ENCODE measurements at places on chromosomes 7 and 10.

GRCh38 chr7:77549106-77549870 lies 12.2 kb downstream of the PTPN12 start:
- no peak for DNase-seq

GRCh38 chr10:128060341-128061250 lies 65.6 kb downstream of the MKI67 start:
- DNase-seq: no peak

DNA sequence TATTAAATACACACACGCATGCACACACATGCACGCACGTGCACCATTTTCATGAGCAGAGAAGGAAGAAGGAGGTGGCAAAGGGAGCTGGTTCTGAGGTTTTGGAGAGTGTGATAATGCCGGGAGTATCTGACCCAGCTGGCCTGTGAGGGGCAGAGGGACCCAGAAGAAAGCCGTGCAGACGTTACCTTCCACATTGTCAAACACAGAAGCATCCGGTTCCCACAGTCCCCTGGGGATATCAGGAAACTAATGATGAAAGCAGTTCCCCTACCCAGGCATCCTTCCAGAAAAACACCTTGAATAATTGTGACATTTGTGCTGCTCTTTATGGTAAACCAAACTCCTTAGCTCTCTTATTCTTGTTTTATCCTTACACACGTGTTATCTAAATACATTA lies 85.7 kb upstream of the FAM180A start:
- DNase-seq: no peak

GRCh38 chr10:111707076-111707475 lies 476.5 kb downstream of the GPAM start:
- DNase-seq: peak; percentile 88

DNA sequence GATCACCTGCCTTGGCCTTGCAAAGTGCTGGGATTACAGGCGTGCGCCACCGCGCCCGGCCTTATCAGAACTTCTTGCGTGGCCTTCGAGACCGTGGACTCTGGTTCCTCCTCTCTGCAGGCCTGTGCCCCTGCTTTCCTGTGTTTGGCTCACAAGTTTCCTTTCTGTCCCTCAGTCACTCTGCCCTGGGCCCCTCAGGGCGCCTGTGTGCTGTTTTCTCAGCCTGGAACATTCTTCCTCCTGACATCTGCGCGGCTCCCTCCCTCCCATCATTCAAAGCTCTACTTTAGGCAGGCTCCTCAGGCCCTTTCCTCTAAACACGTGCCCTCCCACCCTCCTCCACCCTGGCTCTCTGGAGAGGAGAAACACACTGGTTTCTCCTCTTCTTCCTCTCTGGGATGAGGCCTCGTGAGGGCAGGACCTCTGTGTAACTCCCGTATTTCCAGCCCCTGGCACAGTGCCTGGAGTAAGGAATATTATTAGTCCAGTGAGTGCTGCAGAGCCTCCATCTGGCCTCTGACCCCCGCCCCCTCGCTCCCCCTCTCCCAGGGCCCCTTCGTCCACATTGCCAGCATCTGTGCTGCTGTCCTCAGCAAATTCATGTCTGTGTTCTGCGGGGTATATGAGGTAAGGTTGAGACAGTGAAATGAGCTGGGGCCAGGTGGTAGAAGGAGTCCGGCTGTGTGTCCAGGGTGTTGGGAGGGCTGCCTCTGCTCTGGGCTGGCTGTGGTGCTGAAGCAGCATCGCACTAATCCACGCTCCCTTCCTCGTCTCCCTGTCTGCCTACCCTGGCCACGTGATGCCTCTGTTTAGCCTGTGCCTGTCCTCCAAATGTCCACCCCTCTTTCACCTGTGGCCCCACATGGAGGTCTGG lies 7.1 kb downstream of the CLCN1 start:
- DNase-seq: no peak

GRCh38 chr7:30155481-30155880 lies 20.7 kb downstream of the MTURN start:
- no peak for DNase-seq

- DNase-seq: peak; percentile 87
Measured at GRCh38 chr7:106346678-106347217, 62.0 kb upstream of the NAMPT start.
